ENCODE measurements at places on chromosomes 1 and 21. TPM values are rescaled to one million over a fixed set of nuclear protein-coding genes. Genes with fewer than 3 reads are reported as not detected.

The LGR6 gene
- 0.05 TPM for total RNA-seq

The OXCT2 gene
- total RNA-seq = 1.9 TPM

The ERICH3 gene
- not detected for total RNA-seq

The NIPAL3 gene
- 39.3 TPM for total RNA-seq

The LAX1 gene
- total RNA-seq = 14.0 TPM

The MPC2 gene
- 71.3 TPM for total RNA-seq

The CR2 gene
- 0.10 TPM for total RNA-seq

The AVPR1B gene
- total RNA-seq = not detected

The FCGR3A gene
- total RNA-seq = not detected

The PLEKHN1 gene
- total RNA-seq = 6.0 TPM

The KIF26B gene
- not detected for total RNA-seq

DNA sequence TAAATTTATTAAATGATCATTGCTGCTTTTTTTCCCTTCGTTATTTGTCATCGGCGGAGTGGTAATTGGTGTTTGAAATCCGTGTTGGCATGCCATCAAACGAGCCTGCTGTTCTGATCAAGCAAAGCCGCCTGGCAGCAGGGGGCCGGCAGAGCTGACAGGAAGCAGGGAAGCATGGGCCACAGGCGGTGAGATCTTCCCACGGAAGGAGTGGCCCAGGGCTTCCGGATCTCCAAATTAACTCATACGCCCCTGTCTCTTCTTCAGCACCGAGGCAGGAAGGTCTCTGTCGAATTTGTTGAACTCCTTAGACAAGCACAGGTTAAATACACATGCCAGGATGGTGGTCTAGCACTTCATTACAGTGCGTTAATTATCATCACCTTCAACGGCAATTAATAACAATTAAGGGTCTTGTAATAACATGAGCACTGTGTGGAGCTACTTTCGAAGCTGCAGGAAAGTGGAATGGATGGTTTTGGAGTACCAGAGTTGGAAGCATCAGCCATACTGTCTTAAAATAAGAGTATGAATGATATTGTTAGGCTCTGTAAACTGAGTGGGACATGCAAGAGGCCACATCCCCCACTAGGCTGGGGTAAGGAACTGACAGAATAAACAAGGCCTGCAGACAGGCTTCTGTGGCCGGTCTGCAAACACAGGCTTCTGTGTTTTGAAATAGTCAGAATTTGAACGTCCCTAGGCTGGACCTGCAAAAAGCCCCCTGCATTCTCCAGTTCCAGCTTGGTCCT is 199.4 kb upstream of the DAB1 start:
- H3K27me3 ChIP-seq = no peaks in the 10 kb centered on the region
- H3K4me3 ChIP-seq = no peak overlapping the region
- H3K36me3 ChIP-seq = no peaks in the 10 kb centered on the region
- H3K27ac ChIP-seq = no peak overlapping the region
- no peak for DNase-seq
- H3K4me1 ChIP-seq = no peaks in the 10 kb centered on the region

DNA sequence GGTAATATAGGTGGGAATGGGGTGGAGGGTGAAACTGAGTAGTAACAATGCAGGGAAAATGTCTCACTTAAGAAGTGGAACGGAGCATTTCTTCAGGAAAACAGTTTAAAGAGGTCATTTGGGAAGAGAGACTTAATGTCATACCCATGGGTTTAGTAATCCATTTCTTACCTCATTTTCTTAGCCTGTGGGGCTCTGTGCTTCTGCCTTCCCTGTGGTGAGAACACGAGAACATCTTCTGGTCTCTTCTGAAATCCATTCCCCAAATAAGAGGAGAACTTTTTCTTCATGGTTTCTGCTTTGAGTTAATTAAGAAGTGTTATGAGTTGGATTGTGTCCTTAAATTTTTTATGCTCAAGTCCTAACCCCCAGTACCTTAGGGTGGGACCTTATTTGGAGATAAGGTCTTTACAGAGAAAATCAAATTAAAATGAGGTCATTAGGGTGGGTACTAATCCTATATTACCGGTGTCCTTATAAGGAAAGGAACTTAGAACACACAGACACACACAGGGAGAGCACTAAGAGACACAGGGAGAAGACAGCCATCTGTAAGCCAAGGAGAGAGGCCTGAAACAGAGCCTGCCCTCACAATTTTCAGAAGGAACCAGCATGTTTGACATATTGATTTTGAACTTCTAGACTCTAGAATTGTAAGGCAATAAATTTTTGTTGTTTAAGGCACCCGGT is 5.4 kb downstream of the CCDC190 start:
- no peak for DNase-seq
- H3K27me3 ChIP-seq = peaks cover 2% of the 10 kb centered on the region
- H3K27ac ChIP-seq = no peak overlapping the region
- no peaks in the 10 kb centered on the region for H3K36me3 ChIP-seq
- H3K4me3 ChIP-seq = no peak overlapping the region

DNA sequence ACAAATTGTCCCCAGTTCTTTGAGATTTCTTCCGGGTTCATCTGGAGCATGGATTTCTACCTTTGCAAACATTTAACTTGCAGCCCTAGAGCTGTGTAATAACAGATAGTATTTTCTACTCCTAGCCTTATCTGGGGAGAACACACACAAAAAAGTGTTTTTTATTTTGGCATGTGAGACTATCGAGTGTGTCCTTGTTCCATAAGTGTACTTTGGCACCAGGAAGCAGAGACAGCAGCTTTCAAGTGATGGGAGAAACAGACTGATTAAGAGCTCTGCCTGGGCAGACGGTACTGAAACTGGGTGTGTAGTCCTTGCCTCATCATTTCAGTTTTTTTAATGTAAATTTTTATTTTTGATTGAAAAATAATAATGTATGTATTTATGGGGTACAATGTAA is 297.4 kb downstream of the ST6GALNAC3 start:
- H3K36me3 ChIP-seq = no peaks in the 10 kb centered on the region
- H3K27me3 ChIP-seq = no peaks in the 10 kb centered on the region
- no peak overlapping the region for H3K27ac ChIP-seq
- H3K4me3 ChIP-seq = no peak overlapping the region

- H3K4me1 ChIP-seq = no peaks in the 10 kb centered on the region
- H3K36me3 ChIP-seq = no peaks in the 10 kb centered on the region
- H3K4me3 ChIP-seq = no peak overlapping the region
- H3K27me3 ChIP-seq = peaks cover 2% of the 10 kb centered on the region
- DNase-seq = no peak
- H3K27ac ChIP-seq = no peak overlapping the region
Measured at GRCh38 chr1:247746391-247746935, 1.5 kb downstream of the OR14A2 start.

GRCh38 chr1:198577444-198577843 is 37.0 kb upstream of the ATP6V1G3 start:
- H3K4me1 ChIP-seq = peaks cover 10% of the 10 kb centered on the region
- H3K27ac ChIP-seq = no peak overlapping the region
- no peak overlapping the region for H3K4me3 ChIP-seq
- peaks cover 3% of the 10 kb centered on the region for H3K36me3 ChIP-seq

GRCh38 chr21:42495765-42496119 is 282 bp downstream of the RSPH1 start:
- H3K36me3 ChIP-seq = no peaks in the 10 kb centered on the region
- H3K4me3 ChIP-seq = peak overlapping the region; percentile 90
- peaks cover 21% of the 10 kb centered on the region for H3K4me1 ChIP-seq
- DNase-seq = no peak

- no peaks in the 10 kb centered on the region for H3K36me3 ChIP-seq
- H3K27me3 ChIP-seq = peaks cover 10% of the 10 kb centered on the region
- H3K27ac ChIP-seq = no peak overlapping the region
Measured at GRCh38 chr1:47754221-47754620, 243.0 kb downstream of the TRABD2B start.

GRCh38 chr1:109388208-109388711 is 9.5 kb downstream of the SORT1 start:
- no peak overlapping the region for H3K4me3 ChIP-seq
- no peak overlapping the region for H3K27ac ChIP-seq
- H3K36me3 ChIP-seq = no peaks in the 10 kb centered on the region

GRCh38 chr1:115469703-115470476 is 131.8 kb upstream of the NGF start:
- peaks cover 4% of the 10 kb centered on the region for H3K4me1 ChIP-seq
- H3K27me3 ChIP-seq = peaks cover 6% of the 10 kb centered on the region
- DNase-seq = peak; percentile 46
- H3K4me3 ChIP-seq = no peak overlapping the region
- no peaks in the 10 kb centered on the region for H3K36me3 ChIP-seq

GRCh38 chr1:212607206-212607912 is 1.2 kb upstream of the ATF3 start:
- peaks cover 40% of the 10 kb centered on the region for H3K27me3 ChIP-seq
- DNase-seq = peak; percentile 39
- H3K4me1 ChIP-seq = peaks cover 44% of the 10 kb centered on the region
- H3K27ac ChIP-seq = peak overlapping the region; percentile 9
- H3K4me3 ChIP-seq = peak overlapping the region; percentile 91

DNA sequence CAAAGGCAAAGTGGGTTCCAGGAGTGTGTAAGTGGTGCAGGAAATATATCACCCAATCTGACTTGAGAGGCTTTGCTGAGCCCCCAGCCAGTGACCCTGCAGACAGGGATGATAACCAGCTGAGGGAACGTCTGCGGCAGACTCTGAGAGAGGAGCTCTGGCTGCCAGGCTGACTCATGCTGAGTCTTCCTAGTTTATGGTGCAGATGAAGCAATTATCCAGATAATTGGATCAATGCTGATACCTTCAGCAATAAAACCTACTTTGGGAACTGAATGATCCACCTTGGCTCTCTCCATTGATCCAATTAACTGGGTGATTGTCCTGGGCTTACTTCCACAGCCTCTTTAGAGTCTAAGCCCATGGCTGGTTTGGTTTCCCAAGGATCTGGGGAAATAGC is 7.3 kb downstream of the C8B start:
- H3K4me1 ChIP-seq = no peaks in the 10 kb centered on the region
- no peaks in the 10 kb centered on the region for H3K36me3 ChIP-seq
- H3K27me3 ChIP-seq = no peaks in the 10 kb centered on the region
- DNase-seq = no peak
- H3K4me3 ChIP-seq = no peak overlapping the region

- no peaks in the 10 kb centered on the region for H3K4me1 ChIP-seq
- no peak overlapping the region for H3K4me3 ChIP-seq
- no peak overlapping the region for H3K27ac ChIP-seq
- peak; percentile 75 for DNase-seq
- H3K27me3 ChIP-seq = peaks cover 2% of the 10 kb centered on the region
Measured at GRCh38 chr1:221203224-221204054, 324.2 kb downstream of the HLX start.

GRCh38 chr21:30813174-30813573 is at the start of gene KRTAP8-1:
KRTAP8-1 (minus strand) TSS chr21:30813274; CDS start chr21:30813220, 54 bp downstream.
- no peak within 1 kb of the TSS for H3K4me3 ChIP-seq
- no peaks in the 10 kb centered on the region for H3K36me3 ChIP-seq
- no peak for DNase-seq
- H3K27me3 ChIP-seq = peaks cover 6% of the 10 kb centered on the region
- H3K4me1 ChIP-seq = no peaks in the 10 kb centered on the region
- H3K27ac ChIP-seq = no peak within 1 kb of the TSS

GRCh38 chr1:96969656-96970163 is 248.1 kb downstream of the PTBP2 start:
- H3K27me3 ChIP-seq = peaks cover 21% of the 10 kb centered on the region
- H3K4me3 ChIP-seq = no peak overlapping the region
- H3K27ac ChIP-seq = no peak overlapping the region

- DNase-seq = no peak
- no peaks in the 10 kb centered on the region for H3K4me1 ChIP-seq
- peaks cover 5% of the 10 kb centered on the region for H3K27me3 ChIP-seq
- H3K36me3 ChIP-seq = no peaks in the 10 kb centered on the region
- H3K4me3 ChIP-seq = no peak overlapping the region
Measured at GRCh38 chr1:29655945-29656850, 419.9 kb downstream of the PTPRU start.

- H3K27ac ChIP-seq = no peak overlapping the region
- no peak overlapping the region for H3K4me3 ChIP-seq
- DNase-seq = no peak
- H3K36me3 ChIP-seq = no peaks in the 10 kb centered on the region
- H3K27me3 ChIP-seq = peaks cover 13% of the 10 kb centered on the region
Measured at GRCh38 chr1:18580047-18580446, 50.6 kb upstream of the PAX7 start.

GRCh38 chr1:12622506-12622905 is 4.5 kb upstream of the DHRS3 start:
- H3K36me3 ChIP-seq = no peaks in the 10 kb centered on the region
- H3K4me3 ChIP-seq = no peak overlapping the region
- no peak overlapping the region for H3K27ac ChIP-seq
- no peaks in the 10 kb centered on the region for H3K27me3 ChIP-seq
- no peak for DNase-seq
- H3K4me1 ChIP-seq = peaks cover 28% of the 10 kb centered on the region

- DNase-seq = no peak
- H3K36me3 ChIP-seq = no peaks in the 10 kb centered on the region
- no peak overlapping the region for H3K4me3 ChIP-seq
Measured at GRCh38 chr1:58233729-58234128, 312.8 kb downstream of the OMA1 start.

- DNase-seq = no peak
- peaks cover 15% of the 10 kb centered on the region for H3K27me3 ChIP-seq
- H3K27ac ChIP-seq = no peak overlapping the region
- no peak overlapping the region for H3K4me3 ChIP-seq
- no peaks in the 10 kb centered on the region for H3K4me1 ChIP-seq
- no peaks in the 10 kb centered on the region for H3K36me3 ChIP-seq
Measured at GRCh38 chr1:66041654-66042053, 249.0 kb downstream of the PDE4B start.

Measured in activated CD4-positive, alpha-beta memory T cell treated with anti-CD3 and anti-CD28 coated beads for 36 hours (primary cell).